GM03348 (cell line): ENCODE measurements at places on chromosomes 2 and 18.

- DNase-seq, result peak; percentile 73
Measured at GRCh38 chr2:207330912-207331311, 165.2 kb upstream of the KLF7 start.

- DNase-seq, result peak; percentile 88
Measured at GRCh38 chr2:71935262-71935848, 212.3 kb downstream of the CYP26B1 start.

GRCh38 chr2:72414137-72414760 lies 266.6 kb upstream of the CYP26B1 start:
- peak; percentile 37 for DNase-seq

- no peak for DNase-seq
Measured at GRCh38 chr2:101688261-101688660, 9.2 kb upstream of the MAP4K4 start.

- DNase-seq, result no peak
Measured at GRCh38 chr2:128395640-128396499, 77.2 kb upstream of the HS6ST1 start.

GRCh38 chr2:71303849-71304248 lies 27.7 kb upstream of the ZNF638 start:
- DNase-seq, result no peak

DNA sequence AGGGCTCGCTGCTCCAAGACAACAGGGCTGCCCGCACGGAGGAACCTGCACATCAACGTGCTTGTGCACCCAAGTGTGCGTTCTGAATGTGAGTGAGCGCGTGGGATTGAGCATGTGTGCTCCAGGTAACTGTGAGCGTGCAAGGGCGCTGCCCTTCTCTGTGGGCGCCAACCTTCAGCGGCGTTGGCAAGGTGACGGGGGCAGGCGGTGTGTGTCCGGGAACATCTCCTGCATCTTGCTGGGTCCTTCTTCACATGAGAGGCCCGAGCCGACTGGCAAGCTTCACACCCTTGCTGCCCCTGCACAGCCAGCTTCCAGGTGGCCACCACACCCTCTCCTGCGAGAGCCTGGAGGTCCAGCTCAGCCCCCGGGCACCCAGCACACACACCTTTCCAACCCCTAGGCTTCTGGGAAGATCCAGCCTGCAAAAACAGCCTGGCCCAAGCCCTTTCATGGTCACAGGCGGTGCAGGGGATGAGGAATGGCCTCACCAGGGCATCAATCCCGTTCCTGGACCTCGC lies 220.9 kb downstream of the HDAC4 start:
- no peak for DNase-seq

GRCh38 chr2:231204581-231204980 lies 6.2 kb downstream of the ARMC9 start:
- no peak for DNase-seq

GRCh38 chr18:55420665-55421307 lies 167.2 kb downstream of the TCF4 start:
- DNase-seq, result no peak

DNA sequence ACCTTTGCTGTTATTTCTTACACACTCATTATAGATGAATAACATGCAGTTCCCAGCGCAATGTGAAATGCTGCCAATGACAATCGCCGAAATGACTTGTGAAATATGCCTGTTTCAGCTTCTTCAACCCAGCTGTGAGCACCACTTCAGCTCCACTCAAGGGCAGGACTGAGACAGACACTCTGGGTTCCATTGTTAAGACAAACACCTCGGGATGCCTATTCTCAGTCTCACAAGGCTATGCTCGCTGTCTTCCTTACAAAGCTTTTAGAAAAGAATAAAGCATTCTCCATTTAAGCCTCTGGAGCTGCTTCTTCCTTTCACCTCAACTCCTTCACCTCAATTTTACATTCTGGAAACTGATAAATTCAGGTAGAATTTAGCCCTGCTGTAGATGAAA lies 4.2 kb downstream of the CBLN2 start:
- no peak for DNase-seq

DNA sequence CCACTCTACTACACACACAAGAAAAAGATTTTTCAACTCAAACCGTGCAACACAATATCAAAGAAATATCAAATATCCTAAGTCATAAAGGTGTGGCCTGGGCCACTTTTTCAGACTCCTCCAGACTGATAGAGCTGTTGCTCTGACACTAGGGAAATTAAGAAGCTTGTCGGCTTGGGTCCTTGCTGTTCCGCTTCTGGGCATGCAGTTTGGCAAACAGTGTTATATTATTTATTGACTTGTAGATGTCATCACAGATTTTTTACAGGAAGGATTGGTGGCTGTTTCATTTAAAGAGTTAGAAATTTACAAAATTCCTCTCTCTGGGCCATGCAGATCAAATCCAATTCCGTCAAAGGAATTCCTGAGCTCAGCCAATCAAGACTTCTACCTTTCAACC lies 98.3 kb upstream of the MSH2 start:
- no peak for DNase-seq

GRCh38 chr2:180367815-180368214 lies 360.7 kb upstream of the CWC22 start:
- DNase-seq, result no peak

DNA sequence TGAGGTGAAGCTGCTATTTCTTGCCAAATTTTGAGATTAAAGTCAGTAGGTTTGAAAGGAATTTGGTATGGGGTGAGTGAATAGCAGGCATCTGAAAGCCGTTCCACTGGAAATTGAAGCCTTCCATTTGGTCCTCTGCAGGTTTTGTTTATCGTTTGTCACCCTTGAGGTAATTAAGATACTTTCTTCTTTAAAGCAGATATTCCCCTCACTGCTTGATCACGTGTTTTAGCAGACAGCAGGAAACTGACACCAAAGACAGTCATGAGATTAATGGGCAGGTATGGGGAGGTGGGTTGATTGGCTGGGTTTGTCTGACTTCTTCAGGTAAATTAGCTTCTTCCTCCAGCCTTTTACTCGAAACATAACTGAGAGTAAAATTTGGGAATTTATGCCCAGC lies 10.7 kb downstream of the LPIN1 start:
- DNase-seq, result no peak

- DNase-seq, result no peak
Measured at GRCh38 chr2:118440404-118441098, 352.3 kb downstream of the INSIG2 start.

GRCh38 chr18:13136904-13137669 lies 81.5 kb upstream of the LDLRAD4 start:
- DNase-seq, result peak; percentile 79

- no peak for DNase-seq
Measured at GRCh38 chr2:10762651-10763460, 41.4 kb downstream of the ATP6V1C2 start.

DNA sequence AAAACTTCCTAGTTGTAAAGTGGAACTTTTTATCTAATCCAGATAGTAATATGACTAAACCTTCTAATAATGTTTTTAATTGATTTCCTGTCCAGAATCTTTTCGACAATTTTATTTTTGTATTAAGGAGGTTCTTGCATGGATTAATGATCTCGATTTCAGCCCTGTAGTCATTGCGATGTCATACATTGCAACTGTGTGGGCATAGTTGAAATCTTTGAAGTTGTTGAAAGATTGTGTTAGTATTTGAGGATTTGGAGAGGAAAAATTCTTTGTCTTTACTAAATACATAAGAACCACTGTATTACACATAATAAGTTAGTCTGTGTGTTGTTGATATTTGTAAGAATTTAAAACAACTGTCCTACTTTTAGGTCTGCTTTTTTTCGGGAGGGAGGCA lies 31.1 kb downstream of the ACSL3 start:
- no peak for DNase-seq

GRCh38 chr2:216776066-216776850 lies 80.9 kb upstream of the IGFBP5 start:
- DNase-seq, result no peak

DNA sequence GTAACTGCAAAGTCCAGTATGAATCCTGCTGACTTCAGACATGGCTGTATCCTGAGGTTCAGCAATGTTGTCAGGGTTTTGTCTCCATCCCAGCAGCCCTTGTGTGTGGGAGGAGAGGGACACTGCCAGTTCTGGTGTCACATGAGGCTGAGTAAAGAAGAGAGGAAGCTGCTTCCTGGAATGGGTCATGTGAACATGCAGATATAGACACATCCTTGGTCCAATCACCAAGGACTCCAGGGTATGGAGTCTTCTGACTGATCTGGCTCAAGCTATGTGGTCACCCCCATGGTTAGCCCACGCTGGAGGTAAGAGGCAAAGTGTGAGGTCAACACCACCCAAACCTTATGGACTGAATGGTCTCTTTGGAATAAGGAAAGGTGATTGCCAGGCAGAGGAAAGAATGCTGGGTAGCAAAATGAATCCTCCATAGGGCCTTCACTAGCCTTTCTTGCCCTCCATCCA lies 134.4 kb upstream of the SLC1A4 start:
- DNase-seq, result no peak
